ENCODE measurements at places on chromosomes 2 and 18.

DNA sequence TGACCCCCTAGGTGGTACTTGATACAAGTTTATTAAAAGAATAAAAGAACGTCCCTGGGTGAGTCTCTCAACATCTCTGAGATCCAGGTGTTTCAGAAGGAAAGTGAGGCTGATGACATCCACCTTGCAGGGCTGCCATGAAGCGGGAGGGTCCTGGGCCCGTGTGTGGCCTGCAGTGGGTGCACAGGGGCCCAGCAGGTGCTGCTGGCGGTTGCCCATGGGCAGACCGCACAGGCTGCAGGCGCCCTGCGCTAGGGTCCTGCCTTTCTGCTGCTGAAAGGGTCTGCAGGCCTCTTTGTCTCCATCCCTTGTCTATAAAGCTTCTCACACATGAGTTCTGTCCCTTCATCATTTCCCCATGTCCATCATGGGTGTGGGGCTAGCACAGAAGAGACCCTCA lies 247.0 kb downstream of the TFCP2L1 start:
- no peak for DNase-seq

DNA sequence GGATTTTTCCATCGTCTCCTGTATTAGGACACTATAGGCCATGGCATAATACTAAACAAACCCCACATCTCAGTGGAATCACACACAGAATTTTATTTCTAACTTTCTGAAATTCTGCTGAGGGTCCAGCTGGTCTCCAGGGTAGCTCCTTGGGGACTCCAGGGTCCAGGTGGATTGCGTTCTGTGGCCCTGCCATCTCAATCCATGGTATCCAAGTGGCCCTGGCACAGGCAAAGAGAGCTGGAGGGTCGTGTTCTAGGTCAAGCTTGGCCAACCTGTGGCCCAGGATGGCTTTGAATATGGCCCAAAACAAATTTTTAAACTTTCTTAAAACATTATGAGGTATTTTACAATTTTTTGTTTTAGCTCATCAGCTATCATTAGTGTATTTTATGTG lies 134.6 kb downstream of the CTIF start:
- DNase-seq, result no peak

- no peak for DNase-seq
These were observed 16.6 kb upstream of the TTL start for GRCh38 chr2:112465382-112465781.

DNA sequence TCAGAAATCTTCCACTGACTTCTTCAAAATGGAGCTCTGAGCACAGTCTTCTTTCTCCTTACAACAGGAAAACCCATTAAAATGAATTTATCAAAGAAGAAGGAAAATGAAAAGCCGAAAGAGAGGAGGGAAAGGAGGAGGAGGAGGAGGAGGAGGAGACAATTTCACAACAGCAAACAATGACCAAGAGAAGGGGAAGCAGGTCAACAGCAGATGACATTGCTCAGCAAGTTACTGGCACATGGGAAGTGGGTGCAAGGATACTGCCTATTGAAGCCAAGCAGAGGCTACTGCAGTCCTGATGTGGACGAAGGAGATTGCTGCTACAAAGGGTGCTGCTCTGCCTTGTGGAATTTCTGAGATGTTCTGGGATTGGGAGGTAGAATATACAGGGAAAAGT lies 268.2 kb upstream of the FBXO11 start:
- DNase-seq, result no peak

All from NCI-H1694 (cell line).